CD4-positive, alpha-beta T cell (primary cell): ENCODE measurements at places on chromosomes 16 and 17. TPM values are rescaled to one million over a fixed set of nuclear protein-coding genes. Genes with fewer than 3 reads are reported as not detected.

Gene NOB1
- total RNA-seq: 33.9 TPM

Gene C16orf86
- 2.0 TPM for total RNA-seq

GRCh38 chr16:35868630-35869029 is 2409.2 kb downstream of the TP53TG3F start:
- DNase-seq: no peak

- no peak for DNase-seq
Measured at GRCh38 chr16:8849411-8850011, 19.3 kb downstream of the CARHSP1 start.

- no peak for DNase-seq
Measured at GRCh38 chr16:83441517-83441916, 366.3 kb upstream of the HSBP1 start.

DNA sequence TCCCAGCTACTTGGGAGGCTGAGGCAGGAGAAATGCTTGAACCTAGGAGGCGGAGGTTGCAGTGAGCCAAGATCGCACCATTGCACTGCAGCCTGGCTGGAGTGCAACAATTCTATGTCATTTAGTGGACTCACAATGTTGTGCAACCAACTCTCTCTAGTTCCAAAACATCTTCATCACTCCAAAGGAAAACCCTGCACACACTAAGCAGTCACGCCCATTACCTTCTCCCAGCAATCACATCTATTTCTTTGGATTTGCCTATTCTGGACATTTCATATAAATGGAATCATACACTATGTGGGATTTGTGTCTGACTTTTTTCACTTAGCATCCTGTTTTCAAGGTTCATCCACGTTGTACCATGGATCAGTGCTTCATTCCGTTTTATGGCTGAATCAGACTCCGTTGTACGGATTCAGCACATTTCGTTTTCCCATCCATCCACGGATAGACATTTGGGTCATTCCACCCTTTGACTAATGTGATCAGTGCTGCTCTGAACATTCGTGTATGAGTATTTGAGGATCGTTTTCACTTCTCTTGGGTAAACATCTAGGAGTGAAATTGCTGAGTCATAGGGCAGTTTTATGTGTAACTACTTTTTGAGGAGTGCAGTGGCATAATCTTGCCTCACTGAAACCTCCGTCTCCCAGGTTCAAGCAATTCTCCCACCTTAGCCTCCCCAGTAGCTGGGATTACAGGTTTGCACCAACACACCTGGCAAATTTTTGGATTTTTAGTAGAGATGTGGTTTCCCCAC is 45.4 kb upstream of the EMP2 start:
- DNase-seq: no peak

Gene TSNAXIP1
- total RNA-seq: 0.52 TPM
